ENCODE measurements at places on chromosomes 12 and 14.

DNA sequence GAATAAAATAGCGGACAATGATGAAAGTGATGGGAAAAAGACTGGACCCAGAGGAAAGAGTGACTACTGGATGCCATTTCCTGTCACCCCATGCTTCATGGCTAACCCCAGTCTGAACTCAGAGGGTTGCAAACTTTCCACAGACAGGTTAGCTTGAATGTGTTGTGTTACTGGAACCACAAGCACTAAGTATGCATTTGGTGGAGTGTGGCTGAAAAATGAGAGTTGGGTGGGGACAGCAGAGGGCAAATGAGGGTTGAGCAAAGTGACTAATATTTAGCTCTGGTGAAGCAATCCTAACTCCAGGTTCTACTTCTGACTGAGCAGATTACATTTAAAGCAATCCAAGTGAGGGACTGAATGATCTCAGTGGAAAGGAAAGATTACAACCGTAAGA is 1.6 kb downstream of the SLC16A7 start:
- no peak for DNase-seq

DNA sequence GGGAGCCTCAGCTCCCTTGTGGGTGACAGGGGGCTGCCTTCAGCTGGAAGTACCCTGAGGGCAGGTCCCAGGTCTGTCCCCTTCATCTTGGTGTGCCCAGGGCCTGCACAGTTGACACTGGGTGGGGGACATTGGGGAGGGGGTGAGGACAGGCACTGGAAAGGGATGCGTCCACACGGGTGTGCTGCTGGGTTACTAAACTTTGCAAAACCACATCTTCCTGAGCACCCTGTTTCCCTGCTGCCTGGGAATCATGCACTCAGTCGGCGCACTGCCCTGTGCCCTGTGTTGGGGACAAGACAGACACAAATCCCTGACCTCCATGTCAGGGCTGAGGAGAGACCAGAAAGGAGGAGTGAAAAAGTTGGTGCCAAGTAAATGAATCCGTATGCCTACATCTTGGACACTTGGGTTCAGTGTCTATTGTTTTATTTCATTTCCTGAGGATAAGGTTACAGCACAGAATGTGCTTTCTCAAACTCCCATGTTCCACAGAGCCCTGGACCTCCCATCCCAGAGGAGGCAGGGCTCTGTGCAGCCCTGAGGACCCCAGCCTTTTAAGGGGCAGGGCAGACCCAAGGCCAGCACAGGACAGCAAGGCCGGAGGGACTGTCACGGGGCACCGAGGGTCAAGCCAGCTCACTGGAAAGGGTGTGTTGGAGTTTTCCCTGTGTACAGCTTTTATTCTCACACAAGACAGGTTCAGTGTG is 2.9 kb upstream of the SLC25A29 start:
- DNase-seq = no peak

GRCh38 chr14:76413106-76413961 is 37.4 kb downstream of the ESRRB start:
- DNase-seq = no peak

DNA sequence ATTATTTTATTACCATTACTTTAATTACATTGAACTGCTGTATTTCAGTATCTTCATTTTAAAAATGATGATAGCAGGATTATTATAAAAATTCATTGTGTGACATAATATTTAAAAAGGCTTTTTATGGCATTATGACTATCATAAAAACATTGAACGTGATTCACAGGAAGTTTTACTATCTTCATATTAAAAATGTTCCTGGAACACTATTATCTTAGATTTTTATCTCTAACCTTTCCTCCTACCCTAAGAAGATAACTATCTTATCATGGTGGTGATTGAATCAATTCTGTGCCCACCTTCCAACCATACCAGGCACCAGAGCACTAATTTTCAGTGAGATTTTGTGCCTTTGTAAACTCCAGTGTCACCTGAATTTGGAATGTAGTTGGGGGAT is 16.2 kb downstream of the LRRC9 start:
- no peak for DNase-seq

- no peak for DNase-seq
Observed at GRCh38 chr12:55745361-55746173, 2.6 kb downstream of the GDF11 start.

DNA sequence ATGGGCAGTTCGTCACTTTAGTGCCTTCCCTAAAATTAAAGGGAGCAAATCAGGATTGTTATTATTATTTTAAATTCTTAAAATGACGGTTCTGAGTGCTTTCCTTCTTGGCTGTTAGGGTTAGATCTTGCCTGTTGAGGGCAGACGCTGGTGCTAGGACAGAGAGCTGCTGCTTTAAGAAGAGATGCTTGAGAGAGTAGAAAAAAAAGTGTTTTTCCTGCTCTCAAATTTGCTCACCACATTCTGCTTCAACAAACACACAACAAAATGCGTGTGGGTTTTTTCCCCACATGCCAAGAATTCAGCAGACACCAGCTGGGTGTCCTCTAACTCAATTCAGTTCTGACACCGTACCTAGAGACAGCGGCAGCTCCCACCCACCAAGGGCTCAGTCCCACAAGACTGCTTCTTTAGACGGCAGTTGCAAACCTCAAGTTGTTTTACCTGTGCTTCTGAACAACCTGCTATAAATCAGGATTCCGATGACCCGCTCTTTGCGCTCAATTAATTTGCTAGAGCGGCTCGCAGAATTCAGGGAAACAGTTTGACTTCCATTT is 75.8 kb upstream of the RIN3 start:
- no peak for DNase-seq

DNA sequence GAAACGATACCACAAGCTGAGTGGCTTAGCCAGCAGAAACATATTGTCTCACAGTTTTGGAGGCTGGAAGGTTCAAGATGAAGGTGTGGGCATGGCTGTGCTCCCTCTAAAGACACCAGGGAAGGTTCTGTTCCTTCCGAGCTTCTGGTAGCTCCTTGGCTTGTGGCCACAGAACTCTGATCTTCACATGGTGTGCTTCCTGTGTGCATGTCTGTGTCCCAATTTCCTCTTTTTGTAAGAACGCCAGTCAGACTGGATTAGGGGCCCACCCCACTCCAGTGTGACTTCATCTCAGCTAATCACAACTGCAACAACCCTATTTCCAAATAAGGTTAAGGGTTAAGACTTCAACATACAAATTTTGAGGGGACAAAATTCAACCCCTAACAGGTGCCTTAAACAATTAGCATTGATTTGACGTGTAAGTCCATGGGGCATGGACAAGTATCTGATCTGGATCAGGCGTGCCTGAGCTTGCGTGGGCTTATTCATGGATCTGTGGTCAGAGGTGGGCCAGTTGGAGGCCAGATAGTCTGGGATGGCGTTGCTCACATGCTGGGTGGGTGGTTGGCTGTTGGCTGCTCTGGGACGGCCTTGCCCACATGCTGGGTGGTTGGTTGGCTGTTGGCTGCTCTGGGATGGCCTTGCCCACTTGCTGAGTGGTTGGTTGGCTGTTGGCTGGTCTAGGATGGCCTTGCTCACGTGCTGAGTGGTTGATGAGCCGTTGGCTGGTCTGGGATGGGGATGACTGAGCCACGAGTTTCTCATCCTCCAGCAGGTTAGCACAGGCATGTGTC is 88.5 kb downstream of the LGMN start:
- DNase-seq = no peak

DNA sequence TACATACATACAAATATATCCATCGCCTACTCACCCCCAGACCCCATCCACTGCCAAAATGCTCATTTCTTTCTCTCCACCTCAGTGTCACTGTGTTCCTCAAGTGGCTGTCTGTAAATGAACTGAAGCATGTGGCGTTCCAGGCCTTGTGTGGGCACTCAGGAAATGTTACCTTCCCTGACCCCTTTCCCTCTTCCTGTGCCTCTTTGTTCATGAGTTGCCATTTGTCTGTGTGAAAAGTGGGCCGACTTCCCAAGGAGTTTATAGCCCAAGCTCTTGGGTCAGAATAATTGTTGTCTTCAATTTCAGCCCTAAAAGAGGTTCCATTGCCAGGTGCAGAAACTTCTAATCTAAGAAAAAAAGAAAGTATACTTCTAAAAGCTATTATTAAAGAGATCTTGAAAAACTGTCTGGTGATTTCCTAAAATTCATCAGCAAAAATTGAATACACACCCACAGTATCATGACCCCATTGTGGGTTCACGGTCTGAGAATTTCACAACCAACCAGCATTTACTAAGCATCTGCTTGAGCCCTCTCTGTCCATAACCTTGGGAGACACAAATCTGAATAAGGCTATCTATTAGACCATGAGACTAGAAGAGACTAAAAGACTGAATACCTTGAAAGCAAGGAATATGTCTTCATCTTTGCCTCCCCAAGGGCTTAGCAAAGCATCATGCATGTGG is 201.4 kb upstream of the EEA1 start:
- DNase-seq = no peak

- DNase-seq = no peak
Observed at GRCh38 chr12:66662729-66663128, 16.1 kb downstream of the GRIP1 start.

GRCh38 chr12:96445691-96446583 is 43.4 kb upstream of the CFAP54 start:
- no peak for DNase-seq

DNA sequence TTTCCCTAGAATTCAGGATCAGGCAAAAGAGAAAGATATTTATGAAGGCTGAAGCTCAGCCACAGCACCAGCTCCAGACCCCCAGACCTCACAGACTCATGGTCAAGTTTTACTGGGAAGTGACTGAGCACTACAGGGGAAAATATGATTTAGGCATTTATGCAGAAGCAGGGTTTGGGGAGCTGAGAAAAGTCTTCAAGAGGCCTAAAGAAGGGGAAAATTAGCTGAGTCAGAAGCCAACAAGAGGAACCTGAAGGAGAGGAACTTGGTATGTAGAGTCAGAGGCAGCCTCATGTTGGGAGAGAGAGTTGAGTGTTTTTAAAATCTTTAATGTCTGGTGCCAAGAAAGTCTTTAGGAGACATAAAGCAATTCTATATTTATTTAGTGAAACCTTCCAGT is 63.0 kb downstream of the FOS start:
- DNase-seq = no peak

GRCh38 chr14:53954551-53955228 is 1.9 kb downstream of the BMP4 start:
- no peak for DNase-seq

- DNase-seq = no peak
Observed at GRCh38 chr12:2294651-2295475, 242.1 kb downstream of the CACNA1C start.

DNA sequence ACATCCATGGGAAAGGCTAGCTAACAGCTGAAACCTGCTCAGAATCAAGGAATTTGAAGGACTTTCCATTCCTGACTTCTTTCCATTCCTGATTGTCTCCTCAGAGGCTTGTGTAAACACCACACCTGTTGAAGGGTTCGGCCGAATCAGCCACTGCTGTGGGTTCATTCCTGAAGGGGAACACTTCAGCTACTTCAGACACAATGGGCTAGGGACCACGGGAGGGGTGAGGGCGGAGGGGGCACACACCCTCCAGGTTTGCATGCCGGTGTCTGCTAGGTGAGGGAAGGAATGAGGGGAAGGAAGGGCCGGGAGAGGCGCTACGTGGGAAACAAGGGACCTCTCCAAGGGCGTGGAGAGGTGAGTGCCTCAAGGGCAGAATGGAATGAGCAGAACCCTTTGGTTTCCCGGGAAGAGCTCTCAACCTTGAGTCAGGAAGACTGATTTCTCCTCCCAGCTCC is 1.3 kb downstream of the GPRC5A start:
- no peak for DNase-seq

DNA sequence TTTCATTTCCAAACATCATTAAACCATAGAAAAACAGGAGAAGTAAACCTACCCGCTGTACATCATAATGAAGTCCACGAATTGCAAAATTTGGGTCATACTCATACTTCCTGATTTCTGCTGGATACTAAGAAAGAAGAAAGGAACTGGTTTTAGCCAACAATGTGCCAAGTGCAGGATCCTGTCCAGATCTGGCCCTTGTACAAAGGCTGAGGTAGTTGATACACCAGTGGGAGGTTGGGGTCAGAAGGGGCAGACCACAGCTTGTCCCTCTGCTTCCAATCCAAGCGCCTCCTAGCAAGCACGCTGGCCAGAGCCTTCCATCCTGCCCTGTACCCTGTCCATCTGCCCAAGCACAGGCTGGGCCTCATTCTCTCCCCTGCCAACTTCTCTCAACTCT is 34.2 kb downstream of the NT5DC3 start:
- no peak for DNase-seq

- no peak for DNase-seq
Observed at GRCh38 chr12:120072472-120073249, 43.9 kb downstream of the RAB35 start.

GRCh38 chr12:97482143-97482693 is 19.6 kb downstream of the RMST start:
- DNase-seq = no peak

DNA sequence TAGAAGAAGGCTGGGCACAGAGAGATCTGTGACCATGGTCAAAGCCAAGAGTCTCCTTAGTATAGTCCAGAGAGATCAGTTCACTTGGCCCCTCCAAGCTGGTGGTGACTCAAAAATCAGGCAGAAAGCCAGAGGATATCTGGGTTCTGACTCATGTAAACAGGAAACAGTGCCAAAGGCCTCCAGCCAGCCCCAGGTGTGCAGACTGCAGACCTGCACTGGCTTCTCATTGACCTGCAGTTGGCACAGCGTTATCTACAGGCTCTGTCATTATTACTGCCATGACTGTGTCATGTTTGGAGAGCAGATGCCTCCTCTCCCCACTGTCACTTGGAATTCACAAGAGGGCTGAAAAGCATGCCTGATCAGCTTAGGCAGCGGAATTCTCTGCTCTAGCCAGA is 295.7 kb upstream of the PRKD1 start:
- no peak for DNase-seq

GRCh38 chr12:4036671-4037271 is 163.6 kb upstream of the PARP11 start:
- no peak for DNase-seq

DNA sequence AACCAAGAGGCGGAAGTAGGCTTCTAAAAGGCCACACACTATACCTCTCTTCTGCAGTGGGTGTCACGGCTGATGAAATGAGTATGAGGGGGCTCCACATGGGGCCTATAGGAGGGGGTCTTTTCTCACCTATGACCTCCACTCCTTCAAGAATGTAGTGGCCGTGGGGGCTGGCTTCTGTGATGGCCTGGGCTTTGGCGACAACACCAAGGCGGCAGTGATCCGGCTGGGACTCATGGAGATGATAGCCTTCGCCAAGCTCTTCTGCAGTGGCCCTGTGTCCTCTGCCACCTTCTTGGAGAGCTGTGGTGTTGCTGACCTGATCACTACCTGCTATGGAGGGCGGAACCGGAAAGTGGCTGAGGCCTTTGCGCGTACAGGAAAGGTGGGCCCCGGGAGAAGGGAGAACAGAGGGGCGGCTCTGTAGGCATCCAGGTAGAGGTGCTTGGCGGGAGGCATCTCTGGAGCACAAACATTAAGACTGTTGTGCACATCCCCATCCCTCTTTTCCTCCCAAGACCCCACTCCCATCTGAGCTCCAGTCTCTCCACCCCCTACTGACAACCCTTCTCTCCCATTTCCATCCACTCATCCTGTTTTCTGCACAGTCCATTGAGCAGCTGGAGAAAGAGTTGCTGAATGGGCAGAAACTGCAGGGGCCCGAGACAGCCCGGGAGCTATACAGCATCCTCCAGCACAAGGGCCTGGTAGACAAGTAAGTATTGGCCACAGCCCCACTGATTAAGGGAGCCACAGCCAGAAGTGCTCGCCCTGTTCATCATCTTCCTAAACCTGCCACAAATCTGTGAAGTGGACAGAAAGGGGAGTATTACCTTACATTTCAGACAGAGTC is 3.8 kb downstream of the GPD1 start:
- DNase-seq = no peak

GRCh38 chr12:78177298-78177697 is 346.6 kb downstream of the NAV3 start:
- no peak for DNase-seq
